Tracheal epithelial cell (primary cell): ENCODE measurements at places on chromosomes 3 and 15. TPM values are rescaled to one million over a fixed set of nuclear protein-coding genes. Genes with fewer than 3 reads are reported as not detected.

C3orf49 gene
- total RNA-seq = not detected in 2 replicates

CHL1 gene
- under 0.01 and 2.1 TPM in 2 replicates for total RNA-seq

SAMMSON gene
- total RNA-seq = not detected in 2 replicates

HEXA gene
- 35.2 and 60.7 TPM in 2 replicates for total RNA-seq

ROBO1 gene
- 25.4 and 32.3 TPM in 2 replicates for total RNA-seq
